Activated T-helper 1 cell treated with anti-CD3 and anti-CD28 coated beads, Interleukin-2, amount 50 U/mL, for 16 hours (primary cell): ENCODE measurements at places on chromosomes 5 and 9.

DNA sequence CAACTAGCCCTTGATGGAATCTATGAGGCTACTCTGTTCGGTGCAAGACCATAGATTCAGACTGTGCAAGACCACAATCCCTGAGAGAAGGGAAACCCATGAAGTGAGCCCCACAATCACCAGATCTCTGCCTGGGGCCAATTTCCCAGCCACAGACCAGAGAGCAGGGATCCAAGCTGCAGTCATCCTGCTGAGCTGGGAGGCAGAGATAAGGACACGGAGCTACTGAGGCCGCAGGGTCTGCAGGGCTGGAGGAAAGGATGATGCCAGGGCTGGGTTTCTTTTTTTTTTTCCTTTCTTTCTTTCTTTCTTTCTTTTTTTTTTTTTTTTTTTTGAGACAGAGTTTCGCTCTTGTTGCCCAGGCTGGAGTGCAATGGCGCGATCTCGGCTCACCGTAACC lies 47.7 kb upstream of the FUBP3 start:
- DNase-seq, result no peak

DNA sequence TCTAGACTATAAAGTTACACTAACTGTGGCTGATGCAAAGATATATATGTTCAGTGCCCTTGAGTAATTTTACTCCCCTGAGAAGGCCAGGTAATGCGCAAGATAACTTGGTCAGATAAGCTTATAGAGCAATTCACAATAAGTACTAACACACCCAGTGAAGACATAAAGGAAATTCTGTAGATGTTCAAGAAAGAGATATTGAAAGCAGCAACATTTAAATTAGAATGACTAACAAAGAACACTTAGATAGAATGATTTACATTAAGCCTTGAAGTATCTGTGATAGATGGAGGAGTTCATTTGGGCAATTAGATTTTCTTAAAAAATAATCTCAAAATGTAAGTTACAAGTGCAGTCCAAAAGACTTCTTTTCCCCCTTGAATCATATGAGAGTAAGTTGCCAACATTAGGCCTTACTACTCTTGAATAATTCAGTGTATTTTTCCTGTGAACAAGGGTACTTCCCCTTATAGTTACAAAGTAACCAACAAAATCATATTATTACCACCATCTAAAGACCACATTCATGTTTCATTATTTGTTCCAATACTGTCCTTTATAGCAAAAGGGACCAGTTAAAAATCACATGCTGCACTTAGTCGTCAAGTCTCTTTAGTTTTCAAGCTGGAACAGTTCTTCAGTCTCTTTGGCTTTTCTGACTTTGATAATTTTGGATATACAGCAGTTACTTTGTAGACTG lies 44.4 kb upstream of the ELOVL7 start:
- no peak for DNase-seq

GRCh38 chr5:127056896-127057295 lies 16.4 kb downstream of the C5orf63 start:
- DNase-seq, result no peak

- DNase-seq, result no peak
Observed at GRCh38 chr9:127895811-127896210, 3.6 kb downstream of the ST6GALNAC6 start.

- no peak for DNase-seq
Observed at GRCh38 chr9:37302277-37302676, 120.2 kb upstream of the GRHPR start.
